ENCODE measurements at places on chromosomes 5 and 9.

- no peak for DNase-seq
These were observed 61.1 kb downstream of the MTRR start for GRCh38 chr5:7930011-7930410.

DNA sequence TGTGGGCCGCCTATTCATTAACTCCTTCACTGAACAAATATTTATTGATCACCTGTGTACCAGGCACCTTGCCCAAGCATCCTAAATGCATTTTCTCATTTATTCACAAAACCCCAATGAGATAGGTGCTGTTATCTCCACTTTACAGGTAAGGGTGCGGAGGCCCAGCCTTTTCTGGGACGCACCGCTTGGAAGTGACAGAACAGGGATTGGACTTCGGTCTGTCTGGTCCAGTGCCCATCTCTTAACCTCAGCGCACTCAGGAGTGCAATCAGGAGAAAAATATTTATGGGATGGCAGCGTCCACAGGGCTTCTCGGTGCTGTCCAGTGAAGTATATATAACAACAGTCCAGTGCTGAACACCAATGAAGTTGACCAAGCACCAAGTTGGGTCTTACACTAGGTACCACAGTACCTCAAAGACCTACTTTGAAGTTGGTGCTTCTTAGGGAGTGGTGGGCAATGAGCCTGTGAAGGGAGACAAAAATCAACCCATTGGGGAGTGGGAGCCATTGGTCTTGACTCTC lies 18.9 kb upstream of the GARNL3 start:
- DNase-seq, result no peak

- DNase-seq, result no peak
These were observed 51.1 kb downstream of the CCDC192 start for GRCh38 chr5:127754259-127754658.

DNA sequence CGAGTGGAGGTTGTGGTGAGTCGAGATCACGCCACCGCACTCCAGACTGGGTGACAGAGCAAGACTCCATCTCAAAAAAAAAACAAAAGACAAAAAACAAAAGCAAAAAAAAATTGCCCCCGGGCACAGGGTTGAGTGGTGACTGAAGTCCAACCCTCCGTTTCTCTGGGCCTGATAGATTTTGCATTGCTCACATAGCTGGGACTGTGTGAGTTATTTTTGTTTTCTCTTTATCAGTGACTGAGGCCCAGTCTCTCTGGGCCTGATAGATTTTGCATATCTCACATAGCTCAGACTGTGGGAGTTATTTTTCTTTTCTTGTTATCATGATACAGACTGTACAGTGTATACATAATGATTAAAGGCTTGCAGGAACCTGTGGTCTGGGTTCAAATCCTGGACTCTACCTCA lies 2.6 kb upstream of the SLC28A3 start:
- no peak for DNase-seq

DNA sequence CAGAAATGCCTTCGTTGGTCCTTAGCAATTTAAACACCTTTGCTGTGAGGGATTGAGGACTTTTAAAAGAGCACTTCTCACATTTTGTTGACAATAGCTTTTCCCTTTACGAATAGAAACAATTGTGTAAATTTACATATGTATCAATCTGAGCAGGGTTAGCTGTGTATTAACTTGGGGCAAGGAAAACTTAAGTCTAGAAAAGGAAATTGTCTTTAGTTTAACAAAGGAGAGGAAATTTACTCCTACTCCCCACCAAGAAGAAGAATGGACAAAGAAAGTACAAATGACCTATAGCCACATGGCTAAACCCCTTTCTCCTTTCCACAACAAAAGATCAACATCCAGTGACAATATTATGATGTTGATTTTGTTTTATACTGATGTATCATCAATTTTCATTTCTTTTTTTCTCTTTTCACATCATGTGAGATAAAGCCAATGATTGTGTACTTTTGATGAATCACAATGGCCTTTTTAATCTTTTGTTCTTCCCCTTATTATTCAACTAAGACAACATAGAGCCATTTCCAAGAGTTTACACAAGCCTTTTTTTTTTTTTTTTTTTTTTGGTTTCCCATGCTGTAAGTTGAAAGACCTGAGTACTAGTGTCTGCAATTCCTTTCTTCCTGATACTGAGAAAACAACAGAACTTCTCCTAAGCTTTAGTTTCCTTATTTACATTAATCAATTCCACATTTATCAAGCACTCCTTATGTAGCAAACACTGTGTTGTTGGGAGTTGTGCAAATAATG lies 19.0 kb downstream of the FOXB2 start:
- DNase-seq, result no peak
